ENCODE measurements at places on chromosomes 13 and 19. TPM values are rescaled to one million over a fixed set of nuclear protein-coding genes. Genes with fewer than 3 reads are reported as not detected.

Gene OSCAR
- total RNA-seq: 0.31 TPM

Gene SRRM5
- not detected for total RNA-seq

Gene PEAK3
- total RNA-seq: not detected

Gene CCDC124
- total RNA-seq: 56.0 TPM

Gene ZNF844
- 9.7 TPM for total RNA-seq

Gene CEACAM3
- total RNA-seq: not detected

Data from GM23338 (cell line).